NCI-H1436 treated with DMSO at 0.1 percent for 48 hours (cell line): ENCODE measurements at places on chromosomes 12 and 14.

GRCh38 chr14:70655110-70655826, 13.6 kb downstream of the TTC9 start:
- no peak for DNase-seq

GRCh38 chr14:31949709-31950108, 127.4 kb upstream of the ARHGAP5 start:
- DNase-seq, result no peak

DNA sequence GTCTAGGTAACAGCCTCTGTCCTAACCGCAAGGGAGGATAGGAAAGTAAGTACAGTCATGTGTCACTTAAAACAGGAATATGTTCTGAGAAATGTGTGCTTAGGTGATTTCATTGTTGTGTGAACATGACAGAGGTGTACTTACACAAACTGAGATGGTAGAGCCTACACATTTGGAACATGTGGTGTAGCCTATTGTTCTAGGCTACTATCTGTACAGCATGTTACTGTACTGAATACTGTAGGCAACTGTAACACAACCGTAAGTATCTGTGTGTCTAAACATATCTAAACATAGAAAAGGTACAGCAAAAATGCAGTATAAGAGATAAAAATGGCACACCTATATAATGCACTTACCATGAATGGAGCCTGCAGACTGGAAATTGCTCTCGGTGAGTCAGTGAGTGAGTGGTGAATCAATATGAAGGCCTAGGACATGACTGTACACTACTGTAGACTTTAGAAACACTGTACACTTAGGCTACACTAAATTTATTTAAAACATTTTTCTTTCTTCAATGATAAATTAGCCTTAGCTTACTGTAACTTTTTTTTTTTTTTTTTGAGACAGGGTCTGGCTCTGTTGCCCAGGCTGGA, 13.2 kb upstream of the MDM2 start:
- no peak for DNase-seq

DNA sequence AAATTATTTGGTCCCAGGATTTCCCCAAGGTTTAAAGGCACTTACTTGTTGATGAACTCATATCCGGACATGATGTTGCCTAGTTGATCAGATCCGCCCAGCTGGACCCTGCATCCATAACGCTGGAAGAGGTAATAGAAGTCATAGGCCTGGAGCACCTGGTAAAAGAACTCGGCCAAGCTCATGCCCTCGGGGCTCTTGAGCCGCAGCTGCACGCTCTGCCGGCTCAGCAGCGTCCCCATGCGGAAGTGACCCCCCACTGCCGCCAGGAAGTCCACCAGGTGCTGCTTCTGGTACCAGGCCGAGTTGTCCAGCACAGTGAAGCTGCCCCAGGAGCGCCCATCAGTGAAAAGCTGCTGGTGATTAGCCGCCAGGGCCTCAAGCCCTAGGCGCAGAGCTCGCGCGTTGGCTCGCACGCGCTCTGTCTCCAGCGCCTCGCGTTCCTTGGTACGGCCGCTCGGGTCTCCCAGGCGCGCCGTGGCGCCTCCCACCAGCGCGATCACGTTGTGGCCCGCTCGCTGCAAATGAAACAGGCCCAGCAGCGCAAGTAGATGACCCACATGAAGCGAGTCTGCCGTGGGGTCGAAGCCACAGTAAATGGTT, 545 bp downstream of the YARS2 start:
- DNase-seq, result no peak

DNA sequence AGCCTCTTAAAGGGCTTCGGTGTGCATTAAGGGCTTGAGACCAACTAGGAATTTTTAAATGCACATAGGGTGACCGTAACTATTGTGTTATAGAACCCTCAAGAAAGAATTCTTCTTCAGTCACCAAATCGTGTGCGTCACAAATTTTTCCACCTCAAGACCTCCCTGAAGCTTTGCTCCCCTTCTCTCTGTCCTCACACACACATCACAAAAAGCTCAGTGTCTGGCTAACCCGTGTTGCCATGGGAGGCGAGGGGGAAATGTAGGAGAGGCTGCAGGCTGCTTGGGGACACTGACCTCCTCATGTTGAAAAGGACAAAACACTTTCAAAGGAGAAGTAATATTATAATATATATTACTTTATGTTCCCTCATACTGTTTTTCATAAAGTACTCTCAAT, 10.6 kb downstream of the SSPN start:
- no peak for DNase-seq

DNA sequence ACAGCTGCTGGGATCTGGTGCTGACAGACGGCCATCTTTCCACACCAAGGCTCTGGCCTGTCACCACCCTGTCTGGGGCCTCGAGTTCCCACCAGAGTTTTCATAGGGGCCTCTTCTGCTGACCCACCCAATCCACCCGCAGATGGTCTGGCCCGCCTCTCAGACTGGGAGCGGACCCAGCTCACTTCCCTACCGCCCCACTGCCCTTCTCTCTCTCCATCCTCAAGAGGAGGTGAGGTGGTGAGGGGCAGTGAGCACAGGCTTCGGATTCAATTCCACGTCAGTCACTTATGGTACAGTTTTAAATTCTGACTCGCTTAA, 12.3 kb upstream of the RPS6KL1 start:
- no peak for DNase-seq

- DNase-seq, result no peak
Measured at GRCh38 chr14:75252254-75252837, 26.3 kb upstream of the FOS start.

DNA sequence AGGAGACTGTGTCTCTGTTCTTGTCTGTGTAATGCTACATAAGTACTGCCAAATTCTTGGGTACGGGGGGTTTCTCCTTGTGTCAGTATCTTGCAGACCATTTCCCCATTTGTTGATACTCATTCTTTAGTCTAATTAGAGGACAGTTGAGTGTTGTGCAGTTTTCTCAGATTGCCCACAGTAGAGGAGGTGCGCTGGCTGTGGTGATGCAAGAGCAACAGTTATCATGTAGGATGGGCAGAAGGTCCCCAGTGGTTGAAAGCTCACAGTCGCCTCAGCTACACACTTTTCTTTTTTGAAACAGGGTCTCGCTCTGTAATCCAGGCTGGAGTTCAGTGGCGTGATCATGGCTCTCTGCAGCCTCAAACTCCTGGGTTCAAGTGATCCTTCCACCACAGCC, 37.8 kb upstream of the ATP2A2 start:
- no peak for DNase-seq

- no peak for DNase-seq
Measured at GRCh38 chr12:13851828-13852227, 129.6 kb downstream of the GRIN2B start.

- no peak for DNase-seq
Measured at GRCh38 chr14:46008348-46008747, 643.2 kb downstream of the RPL10L start.

DNA sequence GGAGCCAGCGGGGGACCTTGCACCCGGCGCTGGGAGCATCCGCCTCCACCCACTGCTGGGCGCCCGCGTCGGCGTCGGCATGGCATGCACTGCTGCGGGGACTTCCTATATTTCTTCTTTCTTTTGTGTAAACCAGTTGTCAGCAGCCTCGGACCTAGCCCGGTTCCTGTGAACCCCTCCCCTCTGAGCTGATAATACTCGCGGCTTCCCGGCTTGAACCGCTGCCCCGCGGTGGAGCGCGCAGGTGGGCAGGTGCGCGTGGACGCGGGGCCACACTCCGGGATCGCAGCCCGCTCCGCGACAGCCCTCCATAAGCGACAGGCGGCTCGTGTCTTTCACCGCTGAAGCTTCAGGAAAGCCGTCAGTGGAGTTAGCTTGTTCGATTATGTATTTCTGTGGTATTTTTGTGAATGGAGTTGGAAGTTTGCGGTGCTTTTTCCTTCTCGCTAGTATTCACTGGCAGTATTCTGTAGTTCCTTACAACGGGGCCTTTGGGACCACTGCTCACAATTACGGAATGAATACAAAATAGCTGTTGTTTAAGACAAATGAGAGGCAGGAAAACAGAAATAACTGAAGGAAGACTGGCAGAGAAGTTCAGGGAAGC, 870 bp downstream of the BMAL2 start:
- DNase-seq, result no peak

GRCh38 chr12:65497660-65498059, 219.2 kb downstream of the MSRB3 start:
- no peak for DNase-seq

- no peak for DNase-seq
Measured at GRCh38 chr14:100423317-100424010, 100.3 kb downstream of the SLC25A47 start.

DNA sequence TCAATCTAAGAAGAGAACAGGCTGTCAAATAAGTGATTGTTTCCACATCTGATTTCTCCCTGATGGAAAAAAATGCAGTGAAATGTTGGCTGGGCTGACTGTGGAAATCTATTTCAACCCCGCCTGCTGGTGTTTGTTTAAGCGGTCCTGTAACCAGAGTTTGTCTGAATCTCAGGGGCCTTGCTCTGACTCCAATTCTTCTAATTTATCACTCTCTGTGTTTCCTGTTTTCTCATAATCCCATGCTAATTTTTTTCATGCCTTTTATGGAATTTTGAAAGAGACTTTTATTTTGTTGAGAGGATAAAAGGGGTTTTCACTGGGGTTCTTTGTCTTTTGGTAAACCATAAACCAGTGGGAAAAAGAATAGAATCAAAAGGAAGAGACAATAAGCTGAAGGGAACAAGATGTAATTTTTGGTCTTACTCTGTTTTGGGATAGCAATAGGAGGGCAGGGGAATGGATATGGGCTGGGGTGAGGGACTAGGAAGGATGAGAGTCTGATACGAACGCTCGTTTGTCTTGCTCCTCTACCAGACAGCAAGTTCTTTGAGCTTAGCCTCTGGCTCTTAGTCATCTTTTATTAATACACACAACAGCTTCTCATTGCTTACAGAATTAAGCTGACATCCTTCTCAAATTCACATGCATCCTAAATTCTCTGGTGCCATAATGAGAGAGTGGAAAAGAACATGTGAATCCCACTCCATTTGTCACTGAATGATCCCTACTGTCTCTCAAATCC, 8.0 kb upstream of the MGP start:
- DNase-seq, result no peak

- DNase-seq, result no peak
Measured at GRCh38 chr12:42779186-42779859, 189.8 kb upstream of the PRICKLE1 start.

- DNase-seq, result no peak
Measured at GRCh38 chr12:106301241-106301610, 1.3 kb upstream of the TCP11L2 start.

DNA sequence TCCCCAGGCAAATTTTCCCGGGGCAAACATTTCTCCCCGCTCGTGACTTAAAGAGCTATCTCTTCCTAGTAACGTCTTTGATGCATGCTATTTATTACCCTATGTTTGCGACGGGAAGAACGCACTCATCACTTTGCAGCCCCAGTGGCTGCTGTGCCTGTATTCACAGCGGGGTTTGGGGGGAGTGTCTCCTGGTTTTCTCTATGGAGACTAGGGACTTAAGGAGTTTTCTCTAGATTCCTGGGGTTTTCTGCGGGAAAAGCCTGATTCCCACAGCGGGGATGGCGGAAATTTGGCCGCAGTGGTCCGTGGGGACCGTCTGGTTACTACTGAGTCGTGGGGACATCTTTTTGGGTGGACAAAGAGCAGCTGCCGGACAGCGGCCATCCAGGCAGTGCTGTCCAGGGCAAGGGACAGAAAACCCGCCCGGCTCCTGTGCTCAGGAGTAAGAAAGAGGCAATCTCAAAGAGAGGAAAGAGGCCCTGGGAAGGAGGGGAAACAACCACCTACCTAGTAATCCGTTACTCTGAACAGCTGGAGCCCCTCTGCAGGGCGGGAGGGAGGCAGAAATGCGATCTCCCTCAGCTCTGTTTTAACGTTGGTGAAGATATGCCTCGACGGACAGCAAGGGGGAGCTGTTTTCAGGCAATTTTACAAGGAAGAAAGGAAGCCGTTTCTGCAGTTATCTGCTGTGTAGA, 771 bp upstream of the AVPR1A start:
- no peak for DNase-seq

- no peak for DNase-seq
Measured at GRCh38 chr14:80346395-80346794, 135.1 kb upstream of the DIO2 start.

DNA sequence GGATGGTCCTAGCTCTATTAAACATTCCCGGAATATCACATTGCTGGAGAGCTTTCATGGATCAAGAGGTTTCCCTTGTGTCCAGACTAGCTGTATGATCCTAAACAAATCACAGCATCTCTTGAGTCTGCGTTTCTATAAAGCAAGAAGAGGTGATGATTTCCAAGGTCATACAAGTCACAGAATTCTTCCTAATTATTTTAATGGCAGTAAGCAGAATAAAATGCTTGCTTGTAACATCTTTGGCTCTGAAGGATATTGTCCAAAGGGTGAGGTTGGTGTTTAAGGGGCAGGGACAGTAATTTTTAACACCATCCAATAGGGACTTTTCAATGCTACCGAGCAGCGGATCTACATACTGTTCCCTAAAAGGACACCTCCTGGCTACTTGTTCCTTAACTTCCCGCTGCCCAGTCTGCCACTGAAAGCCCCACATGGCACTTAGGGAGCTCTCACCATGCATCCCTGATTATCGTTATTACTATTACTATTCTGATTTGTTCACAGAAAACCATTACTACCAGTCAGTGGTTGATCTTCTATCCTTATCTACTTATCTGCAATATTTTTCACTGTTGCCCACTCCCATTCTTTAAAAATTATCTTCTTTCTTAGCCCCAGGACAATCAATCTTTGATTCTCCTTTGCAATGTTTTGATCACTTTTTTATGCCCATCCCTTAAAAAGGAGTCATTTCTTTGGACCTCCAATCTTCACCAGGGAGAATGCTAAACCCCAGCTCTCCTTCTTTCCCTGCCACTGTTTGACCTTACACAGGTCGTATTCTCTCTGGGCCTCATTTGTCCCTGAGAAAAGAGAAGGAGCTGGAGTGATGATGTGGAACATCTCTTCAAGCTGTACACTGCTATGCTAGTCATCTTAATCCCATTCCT, 4.0 kb upstream of the PCED1B start:
- DNase-seq, result no peak

- DNase-seq, result no peak
Measured at GRCh38 chr12:51864833-51865670, 16.5 kb upstream of the FIGNL2 start.

DNA sequence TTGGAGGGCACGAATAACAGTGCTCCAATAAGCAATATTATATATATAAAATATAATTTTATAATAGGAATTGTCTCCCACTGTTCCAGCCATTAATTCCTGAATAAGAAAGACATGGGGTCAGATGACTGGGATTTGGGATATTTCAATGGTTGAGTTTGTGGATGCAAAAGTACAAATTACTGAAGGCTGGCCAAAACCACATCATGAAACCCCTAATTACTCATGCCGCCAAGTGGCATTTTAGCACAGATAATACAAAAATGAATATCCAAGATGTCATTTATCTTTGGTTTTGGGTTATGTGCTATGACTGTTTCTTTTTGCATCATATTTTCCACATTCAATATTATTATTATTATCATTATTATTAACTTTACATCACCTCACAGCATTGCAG, 261.4 kb upstream of the TBX3 start:
- no peak for DNase-seq

- no peak for DNase-seq
Measured at GRCh38 chr12:117526757-117527478, 165.5 kb upstream of the NOS1 start.

DNA sequence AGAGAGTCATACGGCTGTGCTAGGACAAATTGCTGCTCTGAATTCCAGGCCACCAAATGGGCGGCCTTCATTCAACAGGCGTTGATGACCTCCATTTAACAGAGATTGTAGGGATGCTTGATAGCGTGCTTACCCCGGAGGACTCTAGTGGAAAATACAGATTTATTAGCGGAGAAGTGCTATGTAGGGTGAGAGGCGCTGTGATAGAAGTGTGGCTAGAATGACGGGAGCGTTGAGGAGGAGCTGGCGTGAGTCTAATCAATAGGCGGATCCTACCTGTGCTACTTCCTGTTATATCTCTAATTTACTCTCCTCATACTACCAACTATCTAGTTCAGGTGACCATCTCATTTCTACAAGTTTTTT, 668 bp downstream of the MRPS35 start:
- no peak for DNase-seq
